CD4-positive, alpha-beta T cell treated with Interleukin-2 at 100 ng/mL for 4 hours (primary cell): ENCODE measurements at places on chromosomes 2 and 18.
A peak's percentile ranks its signal among the peaks of the same experiment; 100 is the strongest.

DNA sequence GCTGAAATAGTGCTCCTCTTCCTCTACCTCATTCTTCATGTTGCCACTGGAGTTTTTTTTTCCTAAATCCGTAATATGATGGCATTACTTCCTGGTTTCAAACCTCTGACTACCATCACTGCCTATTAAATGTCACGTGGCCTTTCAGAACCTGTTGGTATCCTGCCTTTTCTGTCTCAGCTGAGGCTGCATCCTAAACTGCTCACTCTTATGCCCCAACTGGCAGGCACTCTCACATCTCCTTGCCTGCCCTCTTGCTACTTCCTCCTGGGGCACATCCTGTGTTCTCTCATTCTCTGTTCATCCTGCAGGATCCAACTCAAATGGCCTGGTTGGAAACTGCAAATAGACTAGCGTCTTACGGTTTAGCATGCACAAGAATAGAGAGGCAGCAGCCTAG is 468.1 kb upstream of the FANCL start:
- DNase-seq: no peak

- DNase-seq: no peak
These were observed 122.2 kb upstream of the ITGB6 start for GRCh38 chr2:160322320-160322719.

- no peak for DNase-seq
These were observed 164.5 kb downstream of the NAPG start for GRCh38 chr18:10690366-10690765.

GRCh38 chr2:37670378-37671008 is 949 bp downstream of the CDC42EP3 start:
- no peak for DNase-seq

- no peak for DNase-seq
These were observed 50.1 kb downstream of the CIB4 start for GRCh38 chr2:26590980-26591618.

GRCh38 chr2:174965992-174966744 is 39.0 kb downstream of the CHN1 start:
- DNase-seq: no peak

DNA sequence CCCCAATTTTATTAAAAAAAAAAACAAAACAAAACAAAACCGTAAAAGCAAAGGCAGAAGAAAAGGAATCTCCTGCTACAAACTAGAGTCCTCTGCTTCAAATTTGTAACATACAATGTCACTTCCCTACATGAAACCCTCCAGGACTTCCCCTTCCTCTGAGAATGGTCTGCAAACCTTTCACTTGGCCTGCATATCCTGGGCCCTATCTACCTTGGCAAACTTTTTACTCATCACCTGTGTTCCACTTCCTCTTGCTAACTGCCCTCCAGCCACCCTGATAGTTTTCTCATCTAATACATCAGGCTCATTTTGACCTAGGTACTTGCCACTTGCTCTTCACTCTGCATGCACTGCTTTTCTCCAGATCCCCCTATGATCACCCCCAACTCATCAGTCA is 255.5 kb downstream of the ETAA1 start:
- DNase-seq: no peak

DNA sequence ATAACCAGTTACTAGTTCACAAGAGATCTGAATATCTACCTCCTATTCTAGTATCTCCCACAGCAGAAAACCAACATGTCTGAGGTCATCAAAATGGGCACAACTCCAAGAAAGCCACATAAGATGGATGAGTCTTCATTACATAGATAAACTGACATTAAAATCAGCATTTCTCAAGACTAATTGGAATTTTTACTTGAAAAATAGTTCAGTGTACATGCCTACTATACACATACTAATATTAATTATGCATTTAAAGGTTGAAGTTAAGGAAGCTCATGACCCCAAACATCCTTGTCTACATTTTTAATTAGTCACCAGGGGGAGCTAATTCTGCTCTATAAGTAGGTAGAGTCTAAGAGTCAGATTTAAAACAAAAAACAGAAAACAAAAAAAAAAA is 41.9 kb downstream of the ZNF521 start:
- no peak for DNase-seq

GRCh38 chr2:85310330-85310729 is 17.5 kb downstream of the TGOLN2 start:
- no peak for DNase-seq

DNA sequence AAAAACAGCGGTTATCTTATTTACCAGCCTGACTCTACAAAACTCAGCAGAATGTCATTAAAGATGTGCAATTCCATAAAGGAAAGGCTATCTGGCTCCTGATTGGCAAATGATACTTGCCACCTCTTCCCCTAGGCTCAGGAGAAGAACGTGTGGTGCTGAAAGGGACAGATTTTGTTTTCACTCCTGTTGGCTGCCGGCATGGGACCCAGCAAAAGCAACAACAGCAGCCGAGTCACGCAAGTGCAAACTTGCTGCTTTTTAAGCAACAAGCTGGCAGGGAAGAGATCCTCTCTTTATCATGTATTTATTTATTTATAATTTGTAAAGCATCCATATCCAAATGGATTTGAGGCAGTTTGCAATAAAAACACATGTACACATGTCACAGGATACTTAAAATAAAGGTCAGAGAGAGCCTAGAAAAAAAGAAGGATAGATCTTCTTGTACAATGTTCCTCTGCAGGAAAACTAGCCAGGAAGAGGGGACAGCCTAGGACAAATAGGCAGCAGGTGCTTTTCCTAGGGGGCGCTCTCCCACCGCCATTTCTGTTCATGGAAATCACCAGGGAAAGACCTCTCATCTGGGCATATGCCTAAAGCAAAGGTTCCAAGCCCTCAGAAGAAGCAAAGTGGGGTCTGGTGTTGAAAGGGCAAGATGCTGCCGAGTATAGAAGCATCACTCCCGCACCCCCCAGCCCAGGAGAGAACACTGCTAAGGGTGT is 799.3 kb downstream of the BCL11A start:
- no peak for DNase-seq

GRCh38 chr2:46364797-46365457 is 67.7 kb downstream of the EPAS1 start:
- peak; percentile 64 for DNase-seq

- no peak for DNase-seq
These were observed 3.8 kb upstream of the GCC2 start for GRCh38 chr2:108444941-108445840.

DNA sequence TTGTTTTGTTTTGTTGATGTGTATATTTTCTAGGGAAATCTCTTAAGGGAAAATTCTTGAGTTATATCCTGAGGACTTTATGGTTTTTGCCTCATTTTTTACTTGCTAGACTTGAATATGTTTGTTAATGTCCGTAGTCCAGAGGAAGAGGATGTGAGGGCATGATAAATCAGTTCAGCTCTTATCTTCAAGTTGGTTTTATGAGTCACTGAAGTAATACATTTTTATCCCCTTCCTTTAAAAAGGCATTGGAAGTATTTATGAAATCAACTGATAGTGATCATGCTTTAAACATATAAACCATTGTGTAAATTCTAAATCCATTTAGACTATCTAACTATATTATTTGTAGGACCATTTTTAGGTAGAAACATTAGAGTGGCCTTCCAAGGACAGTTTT is 43.9 kb upstream of the CYBRD1 start:
- no peak for DNase-seq

- DNase-seq: no peak
These were observed 36.0 kb upstream of the UBE2E3 start for GRCh38 chr2:180944372-180944771.

- peak; percentile 83 for DNase-seq
These were observed 64.0 kb downstream of the MBP start for GRCh38 chr18:77068321-77069312.

GRCh38 chr2:120552800-120553481 is 182.7 kb upstream of the GLI2 start:
- DNase-seq: no peak

GRCh38 chr18:37649416-37649815 is 83.8 kb upstream of the CELF4 start:
- DNase-seq: no peak

- DNase-seq: peak; percentile 36
These were observed 24.4 kb downstream of the MBP start for GRCh38 chr18:77108001-77108692.

GRCh38 chr2:8547284-8548064 is 134.4 kb upstream of the ID2 start:
- DNase-seq: no peak

DNA sequence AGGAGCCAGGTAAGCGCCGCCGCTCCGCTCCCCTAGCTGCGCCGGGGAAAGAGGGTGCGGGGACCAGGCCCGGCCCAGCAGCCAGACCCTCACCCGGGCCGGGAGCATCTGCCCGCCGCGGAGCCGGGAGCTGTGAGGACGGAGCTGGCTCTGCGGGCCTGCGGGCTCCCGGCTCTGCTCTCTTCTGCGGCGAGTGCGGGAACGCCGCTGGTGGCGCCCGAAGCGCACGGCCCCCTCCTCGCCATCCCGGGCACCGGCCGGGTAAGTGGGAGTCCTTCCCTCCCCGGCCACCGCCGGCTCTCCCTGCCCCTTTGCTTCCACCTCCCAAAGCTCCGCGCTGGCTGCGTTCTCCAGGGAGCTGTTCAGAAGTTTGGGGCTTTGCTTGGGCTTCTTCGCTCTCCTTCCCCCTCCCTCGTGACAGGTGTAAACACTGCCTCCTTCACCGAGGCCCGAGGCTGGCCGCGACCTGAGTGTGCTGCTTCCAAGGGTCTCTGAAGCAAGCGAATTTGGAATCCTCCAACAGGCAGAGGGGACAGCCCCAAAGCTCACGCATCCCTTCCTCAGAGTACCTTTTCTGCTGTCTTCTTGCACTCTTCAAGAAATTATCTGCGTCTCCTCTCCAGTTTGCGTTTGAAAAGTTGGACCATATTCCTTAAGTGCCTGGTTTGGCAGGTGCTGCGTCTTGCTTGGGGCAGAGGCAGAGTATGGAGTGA is 632 bp downstream of the AFTPH start:
- peak; percentile 14 for DNase-seq

- DNase-seq: no peak
These were observed 465.6 kb upstream of the POU3F3 start for GRCh38 chr2:104388296-104388695.

DNA sequence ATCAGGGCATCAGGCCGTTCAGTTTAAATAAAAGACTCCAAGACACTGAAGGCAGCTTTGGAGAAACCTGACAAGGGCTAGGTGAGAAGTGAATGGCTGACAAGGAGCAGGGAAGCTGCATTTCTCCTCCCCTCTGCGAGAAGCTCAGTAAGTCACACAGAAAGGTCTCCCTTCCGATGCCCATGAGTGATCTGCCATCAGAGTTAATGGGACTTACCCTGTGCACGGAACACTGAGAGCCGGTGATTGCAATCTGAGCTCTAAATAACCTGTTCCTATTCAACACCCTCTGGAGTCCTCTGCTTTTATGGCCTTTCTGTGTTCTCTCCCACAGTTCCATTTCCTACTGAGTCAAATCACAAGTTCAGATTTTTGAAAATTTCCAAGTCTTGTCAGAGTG is 322.2 kb upstream of the MYT1L start:
- DNase-seq: no peak

DNA sequence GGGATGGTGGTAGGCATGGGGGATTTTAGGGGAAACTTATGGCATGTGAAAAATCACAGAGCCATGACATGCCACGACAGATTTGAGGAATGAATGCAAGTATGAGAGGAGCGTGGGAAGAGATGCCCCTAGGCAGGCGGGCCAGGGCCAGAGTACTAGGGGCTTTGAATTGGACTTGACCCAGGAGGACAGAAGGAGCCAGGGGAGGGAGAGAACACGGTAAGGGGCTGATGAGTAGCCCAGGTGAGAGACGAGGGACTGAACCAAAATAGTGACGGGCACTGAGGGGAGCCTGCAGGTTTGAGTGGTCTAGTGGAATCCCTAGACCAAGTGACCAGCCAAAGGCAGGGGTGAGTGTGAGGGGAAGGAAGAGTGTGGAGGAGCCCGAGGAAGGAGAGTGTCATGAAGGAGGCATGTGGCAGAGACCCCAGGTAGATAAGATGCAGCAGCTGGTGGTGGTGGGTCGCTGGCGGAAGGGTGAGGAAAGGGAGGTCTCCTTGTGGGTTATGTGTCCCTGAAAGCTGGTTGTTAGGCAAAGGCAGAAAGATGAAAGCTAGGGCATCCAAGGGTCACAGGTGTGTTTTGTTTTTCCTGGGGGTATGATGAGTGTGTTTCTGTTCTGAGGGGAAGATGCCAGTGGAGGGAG is 48.7 kb downstream of the ZBTB7C start:
- DNase-seq: no peak

DNA sequence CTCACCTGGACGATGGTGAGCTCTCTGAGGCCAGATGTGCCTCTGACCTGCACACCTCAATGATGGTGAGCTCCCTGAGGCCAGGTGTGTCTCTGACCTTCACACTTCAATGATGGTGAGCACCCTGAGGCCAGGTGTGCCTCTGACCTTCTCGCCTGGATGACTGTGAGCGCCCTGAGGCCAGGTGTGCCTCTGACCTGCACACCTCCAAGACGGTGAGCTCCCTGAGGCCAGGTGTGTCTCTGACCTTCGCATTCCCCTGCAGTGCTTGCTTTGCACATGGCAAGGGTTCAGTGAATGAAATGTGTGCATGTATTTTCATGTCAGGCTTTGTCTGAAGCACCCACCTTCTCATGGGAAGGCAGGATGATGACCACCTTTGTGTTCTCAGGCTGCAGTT is 95.5 kb downstream of the PTGR3 start:
- DNase-seq: no peak

DNA sequence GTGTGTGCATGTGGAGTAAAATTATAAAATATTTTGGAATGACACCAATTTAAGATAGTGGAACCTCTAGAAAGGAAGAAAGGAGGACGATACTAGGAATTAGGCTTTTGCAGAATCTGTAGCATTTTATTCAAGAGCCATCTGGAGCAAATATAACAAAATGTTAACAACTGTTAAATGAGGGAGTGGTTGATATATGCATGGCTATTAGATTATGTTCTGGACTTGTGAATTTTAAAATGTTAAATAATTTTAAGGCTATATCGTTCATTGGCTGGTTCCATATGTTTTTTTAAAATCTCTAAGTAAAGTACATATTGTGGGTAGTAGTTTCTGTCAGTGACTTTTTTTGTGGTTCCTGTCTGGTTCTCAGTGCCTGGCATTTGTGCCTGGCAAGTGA is 123.2 kb downstream of the PKP4 start:
- no peak for DNase-seq

- no peak for DNase-seq
These were observed 20.4 kb downstream of the KDSR start for GRCh38 chr18:63346480-63347183.

GRCh38 chr18:35091841-35092240 is 50.6 kb downstream of the MAPRE2 start:
- no peak for DNase-seq
